Hematopoietic multipotent progenitor cell treated with erythropoietin and hydrocortisone succinate and interleukin-3 and kit ligand, for 4 days (in vitro differentiated cells): ENCODE measurements at places on chromosomes 1 and 21.

DNA sequence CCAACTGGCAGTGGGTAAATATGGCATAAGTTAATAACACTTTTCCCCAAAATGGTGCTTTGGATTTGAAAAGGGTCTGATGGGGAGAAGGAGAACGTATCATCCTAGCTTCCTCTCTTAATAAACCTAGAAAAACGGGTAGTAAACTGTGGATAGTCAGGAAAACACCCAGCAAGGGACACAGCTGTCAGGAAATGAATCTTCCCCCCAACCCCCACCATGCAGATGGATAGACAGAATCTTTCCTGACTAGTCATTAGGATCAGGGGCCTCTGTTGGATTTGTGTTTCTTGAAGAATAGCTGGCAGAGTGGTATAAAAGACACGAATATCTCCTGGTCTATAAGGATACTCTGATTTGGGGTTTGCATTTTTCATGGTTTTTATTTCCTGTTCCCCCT, 22.5 kb upstream of the LAX1 start:
- no peak for DNase-seq

DNA sequence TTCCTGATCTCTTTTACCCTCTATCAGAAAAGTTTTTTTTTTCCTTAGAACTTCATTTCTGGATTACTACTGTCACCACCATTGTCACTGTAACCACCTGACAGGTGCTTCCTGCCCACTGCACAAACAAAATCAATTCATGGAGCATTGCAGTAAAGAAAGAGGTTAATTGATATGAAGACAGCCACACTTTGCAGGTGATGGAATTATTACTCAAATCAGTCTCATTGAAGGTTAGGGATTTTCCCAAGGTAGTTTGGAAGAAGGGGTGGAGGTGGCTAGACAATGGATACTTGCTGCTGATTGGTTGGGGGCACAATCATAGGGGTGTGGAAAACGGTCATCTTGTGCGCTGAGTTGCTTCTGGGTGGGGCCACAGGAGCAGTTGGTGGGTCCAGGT, 230.8 kb upstream of the CACYBP start:
- no peak for DNase-seq

GRCh38 chr1:12114916-12115315, 51.8 kb downstream of the TNFRSF8 start:
- no peak for DNase-seq

DNA sequence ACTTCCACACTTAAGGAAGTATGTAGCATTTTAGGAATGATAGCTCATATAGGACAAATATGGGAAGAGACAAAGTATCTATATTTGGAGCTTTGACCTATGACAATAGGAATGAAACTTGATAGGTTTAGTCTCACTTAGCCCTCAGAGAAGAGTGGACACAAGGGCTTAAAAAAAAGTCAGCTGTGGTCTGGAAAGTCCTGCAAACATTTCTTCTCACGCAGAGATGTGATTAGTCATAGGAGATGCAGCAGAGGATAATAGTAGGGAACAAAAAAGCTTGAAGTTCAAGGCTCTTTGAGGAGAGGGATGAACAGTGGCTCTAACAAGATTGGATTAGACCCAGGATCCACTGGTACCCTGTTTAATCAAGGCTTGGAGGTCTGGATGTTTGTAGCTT, 14.8 kb upstream of the RNF220 start:
- peak; percentile 36 for DNase-seq

- no peak for DNase-seq
Observed at GRCh38 chr1:18776777-18777176, 82.7 kb downstream of the TAS1R2 start.

DNA sequence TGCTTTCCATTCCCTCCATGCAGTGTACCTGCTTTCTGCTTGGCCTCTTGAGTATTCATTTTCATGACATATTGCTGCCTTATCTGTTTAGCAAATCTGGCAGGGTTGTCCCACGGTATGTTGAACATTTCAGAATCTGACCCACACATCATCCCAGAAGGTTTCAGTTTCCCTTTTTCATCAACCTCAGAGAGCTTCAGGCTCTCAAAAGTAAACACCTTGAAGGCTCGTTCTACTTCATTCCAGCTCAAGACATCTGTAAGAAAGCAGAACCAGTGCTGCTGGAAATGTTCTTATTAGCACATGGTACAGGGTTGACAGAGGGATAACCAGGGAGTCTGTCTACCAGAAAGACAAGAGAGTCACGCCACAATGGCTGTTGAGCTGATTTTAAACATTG, 103.6 kb downstream of the SPAG17 start:
- DNase-seq, result no peak

DNA sequence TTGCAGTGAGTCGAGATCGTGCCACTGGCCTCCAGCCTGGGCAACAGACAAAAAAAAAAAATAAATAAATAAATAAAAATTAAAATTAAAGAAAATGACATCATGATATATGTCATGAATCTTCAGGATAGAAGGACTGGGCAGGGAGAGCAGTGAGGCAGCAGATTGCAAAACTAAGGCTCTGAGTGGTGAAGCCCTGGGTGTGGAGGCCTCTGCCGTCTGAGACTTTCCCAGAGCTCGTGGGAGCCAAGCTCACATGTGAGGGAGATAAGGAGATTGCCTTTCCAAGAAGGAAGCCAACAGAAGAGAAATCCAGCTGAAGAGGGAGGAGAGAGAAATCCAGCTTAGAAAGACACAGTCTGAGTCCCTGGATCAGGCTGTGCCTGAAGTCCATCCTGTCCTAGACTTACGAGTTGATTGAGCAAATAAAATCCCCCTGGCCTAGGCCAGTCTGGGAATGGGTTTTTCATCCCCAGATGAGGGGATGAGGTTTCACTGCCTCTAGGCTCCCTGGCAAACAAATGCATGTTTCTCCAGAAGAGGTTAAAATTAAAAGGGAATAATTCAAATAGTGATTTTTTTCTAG, 142.0 kb upstream of the IGSF21 start:
- no peak for DNase-seq

DNA sequence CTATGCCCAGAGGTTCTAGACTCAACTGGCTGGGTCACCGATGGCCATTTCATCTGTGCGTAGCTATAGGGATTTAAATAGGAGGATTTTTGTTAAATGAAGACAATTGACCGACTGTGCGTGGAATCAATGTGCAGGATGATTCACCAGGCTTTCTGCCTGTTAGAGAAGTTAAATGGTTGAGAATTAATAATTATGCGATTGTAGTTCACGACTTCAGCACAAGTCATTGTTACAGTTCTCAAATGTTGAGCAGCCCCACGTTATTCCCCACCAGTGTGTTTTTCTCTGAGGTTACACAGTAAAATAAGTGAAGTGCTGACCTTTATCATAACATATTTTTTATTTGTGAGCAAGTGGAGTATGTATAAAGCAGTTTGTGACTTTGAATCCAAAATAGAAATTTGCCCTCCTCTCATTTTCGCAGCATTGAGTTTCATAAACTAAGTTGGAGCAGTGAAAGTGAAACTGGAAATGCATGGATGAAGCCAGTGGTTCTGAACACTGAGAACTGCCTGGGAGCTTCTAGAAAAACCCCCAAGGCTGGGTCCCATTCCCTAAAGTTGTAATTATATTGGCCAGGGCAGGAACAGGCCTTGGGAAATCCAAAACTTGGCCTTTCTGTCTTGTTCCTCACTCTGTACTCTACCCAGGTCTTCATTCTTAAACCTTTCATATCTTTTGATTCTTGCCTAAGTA, 102.6 kb downstream of the GALNT2 start:
- no peak for DNase-seq

GRCh38 chr1:45444609-45445131, 46.3 kb downstream of the TESK2 start:
- peak; percentile 35 for DNase-seq

DNA sequence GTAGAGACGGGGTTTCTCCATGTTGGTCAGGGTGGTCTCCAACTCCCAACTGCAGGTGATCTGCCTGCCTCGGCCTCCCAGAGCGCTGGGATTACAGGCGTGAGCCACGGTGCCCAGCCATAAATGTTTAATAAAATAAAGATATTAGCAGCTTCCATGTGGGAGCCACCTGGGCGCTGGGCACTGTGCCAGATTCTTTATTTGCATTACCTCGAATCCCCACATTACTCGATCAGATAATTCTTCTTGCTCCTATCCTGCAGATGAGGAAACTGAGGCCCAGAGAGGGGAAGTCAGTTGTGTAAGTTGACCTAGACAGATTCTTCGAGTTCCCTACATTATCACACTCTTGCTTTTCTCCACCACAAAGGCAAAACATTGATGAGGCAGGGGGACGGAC, 24.9 kb upstream of the TENT5B start:
- DNase-seq, result no peak

DNA sequence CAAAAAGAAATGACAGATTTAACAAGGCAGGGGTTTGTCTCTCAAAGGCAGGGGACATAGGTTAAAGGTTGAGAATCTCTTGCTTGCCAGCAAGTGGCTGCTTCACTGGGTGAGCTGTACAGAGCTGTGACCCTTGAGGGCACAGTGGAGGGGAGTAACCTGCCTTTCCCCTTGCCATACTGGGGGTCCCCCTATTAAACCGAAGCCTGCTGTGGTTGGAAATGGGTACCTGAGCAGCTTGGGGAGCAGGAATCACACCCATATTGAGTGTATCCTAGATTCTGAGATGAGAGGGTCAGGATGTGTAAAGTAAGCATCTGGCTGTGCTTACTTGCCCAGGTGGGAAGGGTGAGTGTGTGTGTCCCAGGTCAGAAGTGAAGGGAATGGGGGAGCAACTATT, 31.8 kb downstream of the WNT4 start:
- no peak for DNase-seq

GRCh38 chr1:18583326-18583941, 47.2 kb upstream of the PAX7 start:
- no peak for DNase-seq

DNA sequence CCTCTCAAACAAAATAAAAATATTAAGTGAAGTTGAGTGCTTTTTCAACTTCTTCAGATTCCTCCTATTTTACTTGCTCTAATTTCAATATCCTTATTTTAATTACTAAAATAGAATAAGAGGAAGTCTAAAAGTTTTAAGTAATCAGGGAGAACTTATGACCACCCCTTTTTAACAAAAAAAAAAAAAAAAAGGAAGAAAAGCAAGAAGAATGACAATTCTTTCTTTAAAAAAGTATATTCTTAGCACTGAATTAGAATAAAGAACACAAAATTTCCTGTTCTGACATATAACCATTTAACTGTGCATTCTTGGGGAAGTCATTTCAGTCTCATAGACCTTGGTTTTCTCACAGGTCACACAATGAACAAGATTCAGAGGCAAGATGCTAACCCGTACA, 46.8 kb downstream of the SAMSN1 start:
- DNase-seq, result no peak

DNA sequence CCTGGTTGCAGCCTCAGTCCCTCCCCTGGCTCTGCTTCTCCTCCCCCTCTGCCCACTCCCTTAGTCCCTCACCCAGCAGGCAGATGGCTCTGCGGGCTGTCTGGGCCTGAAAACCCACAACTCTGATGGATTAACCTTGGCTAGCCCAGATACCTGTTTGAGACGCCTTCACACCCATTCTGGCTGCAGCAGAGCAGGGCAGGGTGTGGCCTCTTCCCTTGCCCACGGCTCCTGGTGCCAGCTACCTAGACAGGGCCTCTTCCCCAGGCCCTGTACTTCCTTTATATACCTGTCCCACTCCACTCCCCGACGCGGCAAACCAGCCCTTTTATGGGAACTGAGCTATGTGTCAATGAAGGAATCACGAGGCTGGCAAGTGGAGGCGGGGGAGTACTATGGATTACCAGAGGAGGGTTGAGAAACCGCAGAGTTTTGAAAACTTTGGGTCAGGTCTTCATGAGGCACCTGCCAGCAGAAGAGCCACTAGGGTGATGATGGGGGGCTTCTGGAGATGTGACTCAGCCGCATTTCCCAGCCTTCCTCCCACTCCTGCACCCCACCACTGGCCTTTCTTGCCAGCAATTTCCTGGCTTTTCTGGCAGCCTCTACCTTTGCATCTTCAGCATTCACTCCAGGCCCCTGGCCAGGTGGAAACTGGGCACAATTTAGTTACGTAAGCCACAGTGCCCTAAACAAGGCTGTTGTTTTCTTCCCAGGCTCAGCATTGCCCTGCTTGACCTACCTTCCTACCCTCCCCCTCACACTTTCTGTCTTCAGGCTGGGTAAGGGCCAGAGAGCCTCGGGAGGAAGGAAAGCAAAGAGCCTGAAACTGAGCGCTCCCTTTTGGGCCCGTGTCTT, at the start of gene CHI3L1:
Gene CHI3L1 (minus strand): TSS at position 259 of the 858 bp plus-strand sequence. CDS start 81 bp downstream, at position 178.
- DNase-seq, result no peak

DNA sequence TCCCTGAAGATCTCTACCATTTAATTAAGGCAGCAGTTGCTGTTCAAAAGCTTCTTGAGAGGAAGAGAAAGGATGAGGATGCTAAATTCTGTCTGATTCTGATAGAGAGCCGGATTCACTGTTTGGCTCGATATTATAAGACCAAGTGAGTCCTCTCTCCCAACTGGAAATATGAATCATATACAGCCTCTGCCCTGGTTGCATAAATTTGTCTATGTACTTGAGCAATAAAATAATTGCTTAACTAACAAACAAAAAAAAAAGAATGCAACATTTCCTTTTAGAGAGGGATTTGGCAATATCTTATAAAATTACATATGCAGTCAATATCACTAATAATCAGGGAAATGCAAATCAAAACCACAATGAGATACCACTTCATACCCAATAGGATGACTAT, 26.8 kb downstream of the ALDH9A1 start:
- DNase-seq, result no peak

DNA sequence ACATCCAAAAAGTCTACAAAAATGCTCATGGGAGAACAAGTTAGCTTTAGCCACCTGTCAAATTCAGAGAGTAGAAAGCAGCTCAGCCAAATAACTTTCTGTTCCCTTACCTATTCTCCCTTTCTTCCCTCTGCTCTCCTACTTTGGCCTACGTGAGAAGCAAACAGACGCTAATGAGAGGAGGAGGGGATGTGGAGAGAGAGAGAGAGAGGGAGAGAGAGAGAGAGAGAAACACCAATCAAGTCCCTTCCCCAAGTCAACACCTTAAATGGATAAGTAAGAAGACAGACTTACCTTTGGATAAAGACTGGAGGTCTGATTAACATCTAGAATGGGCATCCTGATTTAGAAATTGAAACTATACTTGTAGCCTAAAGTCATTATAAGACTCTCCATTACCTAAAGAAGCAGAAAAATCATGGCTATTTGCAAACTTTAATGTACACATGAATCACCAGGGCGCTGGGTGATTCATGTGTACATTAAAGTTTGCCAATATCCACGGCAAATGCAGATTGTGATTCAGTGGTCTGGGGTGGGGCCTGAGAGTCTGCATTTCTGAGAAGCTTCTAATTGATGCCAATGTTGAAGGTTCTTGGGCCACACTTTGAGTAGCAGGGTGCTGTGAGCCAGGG, 13.1 kb upstream of the DUSP12 start:
- DNase-seq, result no peak
